Omental fat pad (tissue), 4 donors: ENCODE measurements at places on chromosomes 6 and 20.
A peak's percentile ranks its signal among the peaks of the same experiment; 100 is the strongest.

GRCh38 chr20:38805502-38805957 is at the start of gene PPP1R16B:
PPP1R16B (plus strand) TSS chr20:38805697; CDS start chr20:38835926, 30,229 bp downstream.
- no peak for DNase-seq

GRCh38 chr6:168908166-168908565 is 345.5 kb downstream of the THBS2 start:
- no peak for DNase-seq

- DNase-seq: no peak
Measured at GRCh38 chr6:28002161-28002560, 45.1 kb downstream of the OR2B6 start.

DNA sequence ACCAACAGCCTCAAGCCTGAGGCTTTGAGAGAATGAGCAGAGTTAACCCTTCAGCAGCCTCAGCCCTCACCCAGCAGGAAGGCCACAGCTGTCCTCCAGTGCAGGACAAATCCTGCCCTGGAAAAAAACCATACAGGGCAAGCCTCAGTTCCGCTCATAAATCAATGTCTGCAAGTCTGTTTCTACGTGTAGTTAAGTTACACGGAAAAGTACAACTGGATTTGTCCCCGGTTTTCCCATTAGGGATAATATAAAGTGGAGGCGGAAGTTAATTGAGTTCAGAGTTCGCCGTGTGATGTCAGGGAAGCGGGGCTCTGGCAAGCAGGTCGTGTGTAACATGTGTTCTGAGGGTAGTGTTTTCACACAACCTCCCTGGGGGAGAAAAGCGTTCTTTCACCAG is 44.2 kb upstream of the EYA2 start:
- no peak for DNase-seq

DNA sequence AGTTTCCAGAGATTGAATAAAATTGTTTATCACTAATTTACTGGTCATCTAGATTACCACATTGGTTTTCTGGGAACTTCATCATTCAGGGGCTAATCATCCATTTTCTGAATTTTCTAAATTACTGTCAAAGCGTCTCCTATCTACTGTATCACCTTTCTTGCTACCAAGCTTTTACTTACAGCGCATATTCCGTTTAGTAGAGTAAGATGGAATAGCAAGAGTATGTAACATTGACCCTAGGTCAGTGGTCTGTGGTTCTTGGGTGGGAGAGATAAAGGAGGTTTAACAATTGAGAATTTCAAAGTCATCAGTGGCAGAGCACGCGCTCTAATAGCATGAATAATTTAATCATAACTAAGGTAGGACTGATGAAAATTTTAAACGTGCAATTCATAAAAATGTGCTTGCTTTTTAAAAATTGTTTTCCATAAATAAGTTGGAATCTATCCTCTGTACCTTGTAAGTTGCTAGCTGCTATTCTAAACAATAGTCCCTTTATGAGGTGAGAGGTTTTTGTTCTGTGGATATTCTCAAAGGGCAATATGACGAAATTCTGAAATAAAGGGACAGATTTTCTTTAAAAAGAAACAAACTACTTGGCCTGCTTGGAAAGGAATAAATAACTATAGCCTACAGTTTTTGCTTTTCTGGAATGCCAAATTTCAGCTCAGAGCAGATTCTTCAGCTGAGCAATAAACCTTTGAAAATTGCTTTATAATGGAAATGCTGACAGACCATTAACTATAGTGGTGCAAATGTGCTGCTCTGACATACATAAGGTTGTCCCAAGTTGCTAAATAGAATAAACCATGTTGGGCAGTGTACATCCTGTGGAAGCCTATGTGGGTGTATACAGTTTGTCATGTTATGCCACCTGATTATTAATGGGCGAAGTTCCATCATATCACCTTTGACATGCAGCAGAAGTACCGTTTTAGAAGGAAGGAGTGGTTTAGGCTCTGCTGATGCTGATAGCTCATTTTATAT is 84.1 kb downstream of the ZFAND3 start:
- no peak for DNase-seq

DNA sequence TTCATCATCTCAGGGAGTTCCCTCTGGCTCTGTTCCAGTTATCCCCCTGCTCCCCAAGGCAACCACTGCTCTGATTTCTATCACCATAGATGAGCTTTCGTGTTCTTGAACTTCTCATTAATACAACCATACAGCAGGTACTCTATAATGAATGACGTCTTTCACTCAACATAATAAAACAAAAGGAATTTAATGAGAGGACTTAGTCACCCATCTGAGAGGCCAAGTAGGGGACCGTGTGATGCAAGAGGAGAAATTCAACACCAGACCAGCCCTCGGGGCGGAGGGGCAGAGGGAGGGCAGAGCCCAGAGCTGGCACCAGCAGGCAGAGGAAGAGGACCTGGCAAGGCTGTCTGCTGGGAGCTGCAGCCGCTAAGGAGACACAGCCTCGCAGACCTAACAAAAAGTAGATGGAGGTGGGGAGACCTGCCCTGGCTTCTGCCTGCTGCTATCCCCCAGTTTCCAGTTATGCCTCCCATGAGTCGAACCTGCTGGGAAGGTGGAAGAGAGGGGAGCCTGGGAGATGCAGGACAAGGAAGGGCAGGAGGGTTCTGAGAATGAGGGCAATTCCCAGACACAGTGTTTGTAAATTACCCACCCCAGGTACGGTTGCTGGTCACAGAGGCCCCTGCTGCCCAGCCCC is 13.8 kb downstream of the CCN5 start:
- DNase-seq: no peak

DNA sequence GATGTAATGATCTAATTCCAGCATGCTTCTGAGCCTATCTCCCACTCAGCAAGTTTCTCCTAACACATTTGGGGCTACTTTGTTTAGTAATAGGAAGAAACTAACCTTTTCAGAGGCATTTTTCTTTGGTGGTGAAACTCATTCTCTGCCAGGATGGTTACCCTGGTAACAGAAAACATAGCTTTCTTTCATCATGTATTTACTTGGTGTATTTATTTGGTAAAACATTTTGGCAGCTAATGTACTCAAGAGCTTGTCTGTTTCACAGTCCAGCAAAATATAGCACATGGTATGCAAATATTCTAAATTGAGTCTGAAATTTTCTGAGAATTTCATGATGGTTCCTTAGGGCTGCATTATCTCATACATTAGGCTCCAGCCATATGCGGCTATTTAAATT is 100.0 kb downstream of the SLC35B3 start:
- no peak for DNase-seq

- DNase-seq: no peak
Measured at GRCh38 chr6:151359486-151359885, 31.9 kb downstream of the ZBTB2 start.

DNA sequence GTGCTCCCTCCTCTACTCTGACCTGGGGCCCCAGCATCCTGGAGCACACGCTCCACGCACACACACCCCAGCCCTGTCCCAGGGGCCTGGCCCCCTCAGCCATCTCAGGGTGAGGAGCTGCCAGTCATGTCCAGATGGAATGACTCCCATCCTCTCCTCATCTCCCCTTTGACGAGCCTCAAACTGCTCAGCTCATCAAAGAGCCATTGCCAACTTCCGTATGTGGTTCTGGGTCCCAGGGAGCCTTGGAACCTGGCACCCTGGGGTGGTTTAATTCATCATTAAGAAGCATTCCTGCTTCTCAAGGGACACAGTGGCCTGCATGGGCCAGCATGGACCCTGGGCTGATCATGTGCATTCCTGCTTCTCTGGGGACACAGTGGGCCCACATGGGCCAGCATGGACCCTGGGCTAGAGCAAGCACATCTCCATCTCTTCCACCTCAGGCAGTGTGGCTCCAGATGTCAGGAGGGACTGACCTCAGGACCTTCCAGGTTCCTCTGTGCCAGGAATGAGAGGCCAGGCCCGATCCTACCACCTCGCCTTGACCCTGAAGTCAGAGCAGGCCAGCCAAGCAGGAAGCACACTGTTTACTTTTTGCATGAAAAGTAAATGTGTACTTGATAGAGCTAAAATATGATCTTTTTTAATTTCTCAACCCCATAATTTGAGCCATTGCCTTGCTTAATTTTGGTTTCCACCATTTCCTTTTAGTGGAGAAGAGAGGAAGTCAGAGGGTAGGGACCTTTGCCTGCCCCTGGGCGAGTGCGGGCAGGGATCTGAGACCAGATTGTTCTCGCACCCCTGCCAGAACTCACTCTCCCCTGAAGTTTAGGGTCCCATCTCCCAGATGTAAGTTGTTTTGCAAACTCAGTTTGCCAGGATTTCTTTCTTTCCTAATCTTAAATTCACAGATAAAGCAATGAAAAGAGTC is 26.1 kb downstream of the SPATA2 start:
- DNase-seq: peak; percentile 18

DNA sequence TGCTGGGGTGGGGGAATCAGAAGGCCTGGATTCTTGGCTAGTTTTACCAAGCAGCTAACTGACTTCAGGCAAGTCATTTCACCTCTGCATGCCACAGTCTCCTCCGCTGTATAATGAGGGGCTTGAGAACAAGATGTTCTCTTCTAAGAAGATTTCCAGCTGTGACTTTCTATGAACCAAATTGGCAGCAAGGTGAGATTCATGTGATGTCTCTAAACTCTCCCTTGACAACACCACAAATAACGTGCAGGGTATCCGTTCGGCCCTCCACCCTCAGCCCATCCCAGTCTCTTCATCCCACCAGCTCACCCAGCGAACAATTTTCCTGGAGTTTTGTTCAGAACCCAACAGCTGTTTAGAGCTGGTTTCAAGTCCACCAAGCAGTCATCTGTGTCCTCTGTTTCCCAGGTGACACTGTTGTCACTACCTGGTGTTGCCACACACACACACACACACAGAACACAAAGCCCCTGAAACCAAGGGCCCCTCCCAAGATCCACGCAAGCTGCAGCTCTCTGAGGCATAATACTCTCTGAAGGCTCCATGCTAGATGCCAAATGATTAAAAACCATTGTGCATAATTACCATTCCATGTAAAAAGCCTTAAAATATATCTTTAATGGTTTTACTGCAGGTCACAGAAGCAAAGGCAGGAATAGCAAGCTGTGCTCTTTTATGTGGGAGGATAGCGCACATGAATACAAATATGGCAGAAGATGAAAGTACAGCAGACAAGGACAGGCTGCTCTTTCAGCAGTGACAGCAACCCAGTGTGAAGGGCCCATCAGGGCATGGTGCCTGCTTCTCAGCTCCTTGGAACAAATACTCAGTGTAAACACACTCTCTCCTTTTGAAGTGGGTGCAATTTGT is 48.2 kb downstream of the ARHGAP18 start:
- DNase-seq: no peak

DNA sequence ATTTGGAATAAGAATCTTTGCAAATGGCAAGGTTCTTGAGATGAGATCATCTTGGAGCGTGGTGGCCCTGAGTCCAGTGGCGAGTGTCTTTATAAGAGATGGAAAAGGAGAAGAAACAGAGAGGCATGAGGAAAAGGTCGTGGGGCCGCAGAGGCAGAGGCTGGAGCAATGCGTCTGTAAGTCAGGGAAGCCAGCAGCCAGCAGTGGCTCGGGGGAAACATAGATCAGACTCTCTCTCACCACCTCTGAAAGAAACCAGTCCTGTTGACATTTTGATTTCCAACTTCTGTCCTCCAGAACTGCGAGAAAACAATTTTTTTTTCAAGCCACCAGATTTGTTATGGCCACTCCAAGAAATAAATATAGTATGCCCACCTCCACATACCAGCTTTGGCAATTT is 226.6 kb downstream of the TFAP2C start:
- DNase-seq: no peak

GRCh38 chr6:44064089-44064947 is 62.9 kb downstream of the MRPL14 start:
- peak; percentile 85 for DNase-seq

GRCh38 chr6:30882759-30883684 is 1.3 kb upstream of the DDR1 start:
- no peak for DNase-seq

GRCh38 chr6:158938811-158939254 is 61.2 kb downstream of the RSPH3 start:
- no peak for DNase-seq

- DNase-seq: no peak
Measured at GRCh38 chr6:8941577-8941976, 506.2 kb upstream of the SLC35B3 start.

DNA sequence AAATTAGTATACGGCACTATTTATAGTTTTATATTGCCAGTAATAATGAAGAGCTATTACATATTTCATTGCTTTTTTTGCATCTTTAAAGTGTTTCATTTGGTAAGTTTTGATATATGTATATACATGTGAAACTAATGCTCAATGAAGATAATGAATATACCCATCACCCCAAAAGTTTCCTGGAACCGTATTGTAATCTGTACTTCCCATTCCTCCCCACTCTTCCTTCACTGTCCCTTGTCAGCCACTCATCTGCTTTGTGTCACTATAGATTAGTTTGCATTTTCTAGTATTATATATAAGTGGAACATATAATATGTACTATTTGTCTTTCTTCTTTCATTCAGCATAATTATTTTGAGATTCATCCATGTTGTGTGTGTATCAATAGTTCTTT is 10.3 kb upstream of the TBC1D32 start:
- no peak for DNase-seq

GRCh38 chr6:75381877-75382633 is 97.5 kb upstream of the TMEM30A start:
- DNase-seq: no peak

GRCh38 chr6:5878792-5879191 is 127.9 kb downstream of the NRN1 start:
- no peak for DNase-seq

- no peak for DNase-seq
Measured at GRCh38 chr6:26299286-26300042, 65.5 kb upstream of the BTN3A2 start.

DNA sequence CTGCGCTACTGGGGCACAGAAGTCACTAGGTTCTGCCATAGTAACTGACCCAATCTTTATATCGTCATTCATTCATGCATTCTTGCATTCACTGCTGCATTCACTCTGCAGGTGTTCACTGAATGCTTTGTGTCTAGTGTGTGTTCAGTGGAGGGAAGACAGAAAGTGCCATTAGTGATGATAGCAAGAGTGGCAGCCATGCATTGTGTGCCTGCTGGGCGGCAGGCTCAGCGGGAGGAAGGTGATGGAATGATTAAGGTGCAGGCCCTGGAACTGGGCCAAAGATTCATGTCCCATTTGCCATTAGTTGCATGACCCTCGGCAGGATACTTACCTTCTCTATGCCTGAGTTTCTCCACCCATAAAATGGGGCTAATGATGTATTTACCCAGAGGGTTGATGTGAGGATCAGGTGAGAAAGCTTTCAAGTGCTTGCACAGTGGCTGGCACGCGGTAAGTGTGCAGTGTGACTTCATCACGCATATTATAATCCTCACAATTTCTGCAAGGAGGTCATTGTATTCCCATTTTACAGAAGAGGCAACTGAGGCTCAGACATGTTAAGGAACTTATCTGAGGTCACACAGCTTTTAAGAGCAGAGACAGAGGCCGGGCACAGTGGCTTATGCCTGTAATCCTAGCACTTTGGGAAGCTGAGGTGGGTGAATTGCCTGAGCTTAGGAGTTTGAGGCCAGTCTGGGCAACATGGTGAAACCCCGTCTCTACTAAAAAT is 40.1 kb downstream of the ITPR3 start:
- DNase-seq: no peak

DNA sequence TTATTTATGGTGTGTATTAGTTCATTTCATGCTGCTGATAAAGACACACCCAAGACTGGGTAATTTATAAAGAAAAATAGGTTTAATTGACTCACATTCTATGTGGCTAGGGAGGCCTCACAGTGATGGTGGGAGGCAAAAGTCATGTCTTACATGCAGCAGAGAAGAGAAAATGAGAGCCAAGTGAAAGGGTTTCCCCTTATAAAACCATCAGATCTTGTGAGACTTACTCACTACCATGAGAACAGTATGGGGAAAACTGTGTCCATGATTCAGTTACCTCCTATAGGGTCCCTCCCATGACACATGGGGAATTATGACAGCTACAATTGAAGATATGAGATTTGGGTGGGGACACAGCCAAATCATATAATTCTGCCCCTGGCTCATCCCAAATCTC is 150.0 kb upstream of the AHI1 start:
- DNase-seq: no peak

GRCh38 chr6:167910652-167911051 is 83.9 kb downstream of the AFDN start:
- DNase-seq: no peak
